ENCODE measurements at places on chromosomes 12 and 14.

DNA sequence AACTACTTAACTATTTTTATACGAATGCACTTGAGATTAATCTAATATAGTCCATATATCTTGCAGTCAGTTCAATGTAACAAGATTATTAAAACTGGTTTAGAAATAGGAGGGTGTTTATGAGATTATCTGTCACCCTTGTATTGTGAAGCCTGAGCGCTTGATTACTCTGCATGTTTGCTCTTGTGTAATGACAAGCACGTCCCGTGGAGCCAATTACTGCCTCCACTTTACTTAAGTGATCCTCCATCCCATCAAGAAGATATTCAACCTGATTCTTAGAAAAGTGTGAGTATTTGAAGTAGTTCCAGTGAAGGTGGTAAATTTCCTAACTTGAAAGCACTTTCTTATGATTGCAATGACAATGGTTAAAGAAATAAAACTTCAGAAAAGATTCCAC is 415.2 kb upstream of the GARIN6 start:
- DNase-seq: no peak

GRCh38 chr14:59739794-59740193 is 130.8 kb downstream of the RTN1 start:
- no peak for DNase-seq

DNA sequence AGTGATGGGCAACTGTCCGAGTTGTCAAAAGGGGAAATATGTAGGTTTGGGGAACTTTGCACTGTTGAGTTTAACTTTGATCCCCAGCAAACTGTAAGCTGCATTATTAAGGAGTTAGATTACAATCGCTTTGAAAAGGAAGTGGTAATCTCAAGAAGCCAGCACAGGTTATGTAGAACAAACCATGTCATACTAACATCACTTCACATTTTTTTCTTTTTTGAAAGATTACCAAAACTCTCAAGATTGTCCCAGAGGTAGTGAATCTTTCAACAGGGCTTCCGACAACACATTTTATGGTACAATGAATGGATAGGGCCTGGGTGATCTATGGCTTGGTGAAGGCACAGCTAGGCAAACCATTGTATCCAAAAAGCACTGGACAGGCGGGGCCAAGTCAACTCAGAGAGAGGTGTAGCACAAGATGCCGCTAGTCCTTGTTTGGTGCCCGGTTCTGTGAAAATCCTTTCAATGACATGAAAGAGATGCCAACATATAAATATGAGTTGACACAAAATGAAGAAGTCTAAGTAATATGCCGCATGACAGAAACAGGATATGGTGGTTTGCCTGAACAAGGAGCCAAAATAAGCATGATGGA is 24.3 kb upstream of the PARP11 start:
- no peak for DNase-seq

DNA sequence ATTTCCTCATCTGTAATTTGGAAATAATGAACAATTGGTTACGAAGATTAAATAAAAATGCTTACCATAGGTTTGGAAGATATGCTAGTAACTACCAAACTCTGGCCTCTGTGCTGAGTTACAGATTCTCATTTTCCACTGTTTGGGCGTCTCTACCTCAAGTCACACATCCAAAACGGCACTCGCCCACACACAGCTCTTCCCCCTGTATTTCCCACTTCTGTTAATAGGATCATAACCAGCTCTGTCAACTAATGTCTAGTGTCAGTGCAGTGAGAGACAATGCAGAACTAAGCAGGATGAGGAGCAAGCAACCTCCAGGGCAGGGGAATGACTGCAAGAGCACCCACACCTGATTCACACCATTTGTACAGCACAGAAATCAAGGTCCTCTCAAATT is 10.9 kb upstream of the SYCP3 start:
- no peak for DNase-seq

- DNase-seq: no peak
Measured at GRCh38 chr14:47662466-47662865, 12.9 kb downstream of the MDGA2 start.

GRCh38 chr12:113055594-113056380 is 743 bp upstream of the DTX1 start:
- DNase-seq: no peak

- DNase-seq: no peak
Measured at GRCh38 chr12:101436136-101436535, 28.6 kb upstream of the ARL1 start.

GRCh38 chr12:67797185-67797741 is 148.7 kb downstream of the DYRK2 start:
- DNase-seq: no peak

DNA sequence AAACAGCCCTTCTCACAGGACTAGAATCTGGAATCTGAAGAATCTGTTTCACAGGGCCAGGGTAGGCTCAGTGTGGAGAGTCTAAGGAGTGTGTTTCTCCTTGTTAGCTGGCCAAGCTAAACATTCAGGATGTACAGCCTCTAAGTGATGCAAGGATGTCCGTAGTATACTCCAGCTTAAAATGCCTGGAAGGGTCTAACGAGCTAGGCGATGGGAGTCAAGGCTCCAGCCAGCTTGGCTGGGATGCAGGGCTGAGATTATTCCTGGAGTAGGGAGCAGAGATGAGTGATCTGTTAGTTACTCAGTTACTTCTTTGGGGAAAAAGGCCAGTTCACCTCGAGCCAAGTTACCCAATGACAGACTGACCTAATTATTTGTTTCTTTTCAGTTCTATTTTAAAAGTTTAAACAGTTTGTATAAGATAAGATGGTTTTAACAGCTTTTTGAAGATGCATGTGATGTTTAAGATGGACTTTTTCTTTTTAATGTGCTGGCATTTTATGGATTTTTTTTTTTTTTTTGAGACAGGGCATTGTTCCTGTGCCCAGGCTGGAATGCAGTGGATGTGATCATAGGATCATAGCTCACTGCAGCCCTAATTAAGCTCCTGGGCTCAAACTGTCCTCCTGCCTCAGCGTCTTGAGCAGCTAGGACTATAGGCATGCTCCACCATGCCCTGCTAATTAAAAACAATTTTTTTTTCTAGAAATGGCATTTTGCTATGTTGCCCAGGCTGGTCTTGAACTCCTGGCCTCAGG is 41.1 kb downstream of the SYNE2 start:
- no peak for DNase-seq

DNA sequence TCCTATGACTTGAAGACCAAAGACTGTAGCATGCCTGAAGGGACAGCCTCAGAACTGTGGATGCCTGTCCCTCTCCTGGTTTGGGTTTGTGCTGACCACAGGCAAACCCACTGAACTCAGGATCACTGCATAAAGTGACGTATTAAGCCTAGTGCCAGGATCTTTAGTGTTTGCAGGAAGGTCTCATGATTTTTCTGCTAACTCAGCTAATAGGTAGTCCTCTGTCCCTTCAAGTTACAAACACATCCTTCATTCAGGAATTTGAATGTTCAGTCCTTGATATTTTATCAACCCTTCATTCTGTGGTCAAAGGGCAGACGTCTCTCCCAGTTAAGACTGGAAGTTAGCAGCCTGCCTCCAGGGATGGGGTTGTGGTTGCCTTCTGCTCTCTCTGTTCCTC is 10.3 kb upstream of the OAS3 start:
- DNase-seq: no peak

DNA sequence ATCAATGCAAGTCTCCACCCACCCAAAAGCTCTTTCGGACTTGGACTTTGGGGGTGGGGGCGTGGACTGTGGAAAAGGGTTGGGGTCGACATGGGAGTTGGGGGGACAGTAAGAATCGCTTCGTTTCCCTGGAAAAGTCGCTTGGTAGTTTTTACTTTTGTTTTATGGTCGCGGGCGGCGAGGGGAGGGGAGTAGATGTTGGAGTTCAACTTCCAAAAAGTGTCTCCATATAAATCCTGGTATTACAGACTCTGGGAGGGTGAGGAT is 568 bp upstream of the BCL11B start:
- DNase-seq: no peak

GRCh38 chr12:21911832-21912231 is 29.4 kb downstream of the ABCC9 start:
- DNase-seq: no peak

GRCh38 chr12:52924764-52925716 is 20.2 kb upstream of the KRT8 start:
- no peak for DNase-seq

DNA sequence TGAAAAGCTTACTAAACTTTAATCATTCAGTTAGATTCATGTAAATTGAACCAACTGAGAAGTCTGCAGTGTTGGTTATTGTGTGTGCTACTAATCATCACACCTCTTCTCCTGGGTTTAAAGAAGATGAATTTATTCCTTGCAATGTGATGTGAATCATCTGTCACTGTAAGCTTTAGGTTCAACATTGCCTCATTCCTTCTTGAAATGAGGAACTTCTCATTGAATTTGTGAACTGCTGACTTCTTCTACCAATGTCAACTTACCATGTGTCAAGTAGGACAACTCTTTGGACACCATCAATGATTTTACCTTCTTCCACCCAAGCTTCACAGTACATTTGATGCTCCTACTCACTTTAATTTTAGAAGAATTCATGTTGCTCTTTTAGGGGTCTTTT is 17.4 kb upstream of the PRB2 start:
- DNase-seq: no peak

DNA sequence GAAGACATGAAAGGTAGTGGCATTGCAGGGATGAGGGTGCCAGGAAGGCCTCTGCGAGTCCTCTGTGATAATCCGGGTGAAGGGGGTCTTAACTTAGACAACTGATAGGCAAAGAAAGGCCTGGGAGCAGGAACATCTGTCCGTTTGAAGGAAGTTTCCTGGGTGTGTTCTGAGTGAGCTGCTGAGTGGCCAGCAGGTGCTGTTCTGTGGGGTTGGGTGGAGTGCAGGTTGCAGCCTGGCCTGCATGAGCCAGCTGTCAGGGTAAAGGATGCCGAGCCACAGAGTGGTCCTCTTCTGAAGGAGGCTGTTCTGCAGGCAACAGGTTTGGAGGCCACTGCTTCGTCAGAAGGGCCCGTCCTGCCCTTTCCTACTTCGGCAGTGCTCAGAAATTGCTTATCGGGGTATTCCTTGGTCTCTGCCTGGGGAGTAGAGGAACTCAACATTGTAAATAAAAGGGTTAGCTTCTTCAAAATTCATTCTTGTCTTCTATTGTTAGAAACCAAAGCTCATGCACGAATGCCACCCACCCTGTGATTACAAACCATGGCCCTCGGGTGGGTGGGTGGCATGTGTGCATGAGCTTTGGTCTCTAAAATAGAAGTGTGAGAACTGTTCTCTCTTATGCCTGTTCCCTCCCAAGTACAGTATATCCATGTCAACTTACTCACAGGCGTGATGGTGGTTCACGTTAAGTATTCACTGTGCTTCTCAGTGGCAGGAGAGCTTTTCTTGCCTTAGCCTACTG is 118.9 kb downstream of the CHST11 start:
- no peak for DNase-seq

GRCh38 chr12:124732275-124733075 is 131.2 kb downstream of the SCARB1 start:
- DNase-seq: no peak

GRCh38 chr12:7694556-7695236 is 879 bp downstream of the GDF3 start:
- DNase-seq: no peak

DNA sequence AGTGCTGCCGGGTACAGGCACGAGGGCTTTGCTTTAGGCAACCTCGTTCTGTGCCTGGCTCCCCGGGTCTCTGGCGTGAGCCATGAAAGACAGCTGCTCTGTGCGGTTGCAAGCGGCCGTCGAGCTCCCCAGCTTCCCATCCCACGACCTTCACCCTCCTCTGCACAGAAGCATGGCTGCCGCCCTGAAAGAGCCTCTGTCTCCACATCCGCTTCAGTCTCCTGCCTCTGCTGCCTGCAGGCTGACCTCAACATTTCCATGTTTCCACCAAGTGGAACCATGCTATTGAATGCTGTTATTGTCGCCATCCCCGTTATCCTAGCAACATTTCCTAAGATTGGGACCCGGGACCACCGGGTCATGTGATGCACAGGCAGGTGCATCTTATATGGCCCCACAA is 57.1 kb downstream of the KDM2B start:
- DNase-seq: no peak

- no peak for DNase-seq
Measured at GRCh38 chr14:66483322-66483721, 2.8 kb upstream of the CCDC196 start.

GRCh38 chr14:22483863-22484593 is 105.0 kb downstream of the DAD1 start:
- no peak for DNase-seq

GRCh38 chr12:67327466-67327865 is 58.3 kb downstream of the CAND1 start:
- no peak for DNase-seq

GRCh38 chr14:22552001-22552826 is 36.8 kb downstream of the DAD1 start:
- DNase-seq: no peak

DNA sequence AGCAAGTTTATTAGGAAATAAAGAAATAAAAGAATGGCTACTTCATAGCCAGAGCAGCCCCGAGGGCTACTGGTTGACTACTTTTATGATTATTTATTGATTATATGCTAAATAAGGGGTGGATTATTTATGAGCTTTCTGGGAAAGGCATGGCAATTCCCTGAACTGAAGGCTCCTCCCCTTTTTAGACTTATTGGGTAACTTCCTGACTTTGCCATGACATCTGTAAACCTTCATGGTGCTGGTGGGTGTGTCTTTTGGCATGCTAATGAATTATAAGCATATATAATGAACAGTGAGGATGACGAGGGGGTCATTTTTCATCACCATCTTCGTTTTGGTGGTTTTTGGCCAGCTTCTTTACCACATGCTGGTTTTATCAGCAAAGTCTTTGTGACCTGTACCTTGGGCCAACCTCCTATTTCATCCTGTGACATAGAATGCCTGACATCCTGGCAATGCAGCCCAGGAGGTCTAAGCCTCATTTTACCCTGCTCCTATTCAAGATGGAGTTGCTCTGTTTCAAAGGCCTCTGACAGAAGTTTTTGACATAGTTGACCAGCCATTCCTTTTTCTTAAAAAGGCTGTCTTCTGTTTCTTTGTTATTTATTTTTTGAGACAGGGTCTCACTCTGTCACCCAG is 11.1 kb upstream of the PTGES3 start:
- DNase-seq: no peak

DNA sequence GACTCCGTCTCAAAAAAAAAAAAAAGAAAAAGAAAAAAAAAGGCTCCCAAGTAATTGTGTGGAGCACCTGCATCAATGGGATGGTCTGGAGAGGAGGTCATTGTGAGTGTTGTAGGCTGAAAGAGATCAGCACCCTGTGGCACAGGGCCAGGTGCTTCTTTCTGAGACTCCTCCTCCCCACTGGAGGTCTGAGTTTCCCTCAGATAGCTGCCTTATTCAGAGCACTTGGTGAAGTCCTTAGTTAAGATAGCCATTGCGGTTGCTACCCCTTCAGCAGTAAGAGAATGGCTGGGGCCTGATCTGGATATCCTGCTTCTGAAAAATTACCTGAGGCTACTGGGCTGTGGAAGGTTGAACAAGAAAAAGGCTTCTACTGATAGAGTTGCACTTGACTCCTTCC is 69.8 kb downstream of the ANO6 start:
- DNase-seq: no peak

- DNase-seq: no peak
Measured at GRCh38 chr14:64899958-64900357, 14.3 kb upstream of the CHURC1 start.

- no peak for DNase-seq
Measured at GRCh38 chr14:70045310-70045709, 143.4 kb downstream of the SLC8A3 start.

All from keratinocyte (primary cell).